IMR-90 (cell line): ENCODE measurements at places on chromosomes 2 and 18.

DNA sequence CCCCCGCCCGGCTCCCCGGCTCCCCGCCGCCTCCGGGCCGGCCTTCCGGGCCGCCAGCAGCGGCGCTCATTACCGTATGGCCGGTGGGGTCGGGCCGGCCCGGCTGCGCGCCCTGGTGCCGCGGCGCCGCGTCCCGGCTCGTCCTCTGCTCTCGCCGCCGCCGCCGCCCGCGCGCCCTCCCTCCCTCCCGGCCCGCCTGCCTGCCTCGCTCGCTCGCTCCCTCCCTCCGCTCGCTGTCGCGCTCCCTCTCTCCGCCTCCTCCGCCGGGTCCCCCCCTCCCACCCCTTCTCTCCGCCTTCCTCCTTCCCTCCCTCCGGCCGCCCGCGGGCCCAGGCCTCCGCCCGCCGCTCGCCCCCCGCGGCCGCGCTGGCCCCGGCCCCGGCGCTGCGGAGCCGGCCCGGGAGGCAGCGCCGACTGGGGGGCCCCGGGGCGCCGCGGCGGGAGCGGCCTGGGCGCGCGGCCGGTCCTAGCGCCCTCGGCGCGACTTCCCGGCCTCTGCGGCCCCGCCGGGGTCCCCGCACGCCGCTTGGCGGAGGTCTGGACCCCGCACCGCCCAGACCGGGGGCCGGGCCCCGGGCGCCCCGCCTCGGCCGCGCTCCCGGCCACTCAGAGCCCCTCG, at the start of gene DNMT3A:
DNMT3A (minus strand) TSS at position 173 of the 619 bp plus-strand sequence. CDS start 27,941 bp downstream, outside the sequence.
- H3K4me1 ChIP-seq = peaks cover 8% of the 10 kb centered on the region; the same call in 1 of the 2 replicates
- no peak within 1 kb of the TSS; the same call in 1 of the 2 replicates for H3K27ac ChIP-seq
- peak within 1 kb of the TSS; percentile 60 for H3K4me3 ChIP-seq
- no peaks in the 10 kb centered on the region for H3K36me3 ChIP-seq
- H3K27me3 ChIP-seq = no peaks in the 10 kb centered on the region

- H3K27me3 ChIP-seq = no peaks in the 10 kb centered on the region; the same call in 1 of the 2 replicates
- peaks cover 6% of the 10 kb centered on the region for H3K36me3 ChIP-seq
- peaks cover 3% of the 10 kb centered on the region; the same call in 1 of the 2 replicates for H3K4me1 ChIP-seq
These were observed 13.9 kb upstream of the NFATC1 start for GRCh38 chr18:79381811-79382311.

- H3K4me3 ChIP-seq = no peak overlapping the region
- no peak overlapping the region for H3K27ac ChIP-seq
- DNase-seq = peak; percentile 41
- H3K27me3 ChIP-seq = peaks cover 2% of the 10 kb centered on the region
- H3K36me3 ChIP-seq = no peaks in the 10 kb centered on the region
These were observed 93.9 kb downstream of the ACKR3 start for GRCh38 chr2:236663287-236664101.

- H3K4me1 ChIP-seq = peaks cover 6% of the 10 kb centered on the region
- H3K27me3 ChIP-seq = no peaks in the 10 kb centered on the region
- peak; percentile 54 for DNase-seq
- H3K27ac ChIP-seq = no peak overlapping the region
These were observed 7.1 kb downstream of the TIA1 start for GRCh38 chr2:70241340-70241739.
